Stimulated activated CD4-positive, alpha-beta T cell treated with anti-CD3 and anti-CD28 coated beads, Interleukin-4, amount 100 ng/mL, for 24 hours (primary cell): ENCODE measurements at places on chromosomes 5 and 9.

DNA sequence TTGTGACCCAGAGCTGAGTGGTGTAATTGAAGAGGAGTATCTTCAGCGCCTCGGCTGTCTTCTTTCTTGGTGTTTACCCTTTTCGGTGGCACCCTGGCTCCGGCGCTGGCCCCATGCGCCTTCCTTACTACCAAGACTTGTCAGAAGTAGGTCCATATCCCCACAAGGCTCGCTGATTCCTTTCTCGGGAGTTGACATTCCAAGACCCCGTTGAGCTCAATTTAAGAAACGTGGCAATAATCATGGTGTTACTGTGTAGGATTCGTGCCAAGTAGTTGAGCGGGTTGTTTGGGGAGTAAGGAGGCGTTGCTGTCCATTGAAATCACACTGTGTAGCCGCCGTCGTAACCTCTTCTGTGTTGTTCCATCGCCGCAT, 795 bp downstream of the NDUFAF2 start:
- DNase-seq: no peak

DNA sequence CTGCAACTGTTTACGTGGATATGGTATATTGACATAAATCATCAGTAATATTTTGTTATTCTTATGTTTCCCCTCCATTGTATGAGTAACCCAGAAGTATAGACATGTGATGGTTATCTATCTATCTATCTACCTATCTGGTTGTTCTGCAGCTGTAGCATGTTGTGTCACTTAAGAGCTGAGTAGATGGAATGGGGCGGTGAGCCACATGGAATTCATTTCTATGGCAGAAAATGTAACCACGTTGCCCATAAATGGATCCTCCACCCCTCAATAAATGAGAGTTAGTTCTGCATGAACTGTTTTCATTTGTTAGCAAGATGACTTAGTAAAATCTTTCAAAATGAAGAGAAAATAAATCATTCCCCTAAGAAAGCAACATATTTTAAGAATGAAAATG, 553.2 kb downstream of the MAT2B start:
- DNase-seq: no peak

GRCh38 chr9:113638897-113639296, 175.4 kb downstream of the RGS3 start:
- no peak for DNase-seq

GRCh38 chr5:64838376-64838775, 69.6 kb downstream of the CWC27 start:
- DNase-seq: no peak

DNA sequence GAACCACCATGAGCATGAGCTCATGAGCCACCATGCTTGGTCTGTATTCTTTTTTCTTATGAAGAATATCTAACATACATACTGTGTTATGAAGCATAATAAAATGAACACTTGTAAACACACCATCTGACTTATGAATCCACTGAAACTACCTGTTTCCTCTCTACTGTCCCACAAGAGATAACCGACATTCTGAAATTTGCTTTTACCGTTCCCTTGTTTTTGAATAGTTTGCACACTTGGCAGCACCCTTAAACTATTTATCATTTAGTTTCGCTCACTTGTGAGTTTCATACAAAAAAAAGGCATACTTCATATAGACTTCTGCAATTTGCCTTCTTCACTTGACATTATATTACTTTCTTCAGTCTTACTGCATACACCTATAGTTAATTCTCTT, 8.9 kb downstream of the LARS1 start:
- DNase-seq: no peak

GRCh38 chr5:55062039-55062779, 38.2 kb downstream of the GZMK start:
- DNase-seq: peak; percentile 47

DNA sequence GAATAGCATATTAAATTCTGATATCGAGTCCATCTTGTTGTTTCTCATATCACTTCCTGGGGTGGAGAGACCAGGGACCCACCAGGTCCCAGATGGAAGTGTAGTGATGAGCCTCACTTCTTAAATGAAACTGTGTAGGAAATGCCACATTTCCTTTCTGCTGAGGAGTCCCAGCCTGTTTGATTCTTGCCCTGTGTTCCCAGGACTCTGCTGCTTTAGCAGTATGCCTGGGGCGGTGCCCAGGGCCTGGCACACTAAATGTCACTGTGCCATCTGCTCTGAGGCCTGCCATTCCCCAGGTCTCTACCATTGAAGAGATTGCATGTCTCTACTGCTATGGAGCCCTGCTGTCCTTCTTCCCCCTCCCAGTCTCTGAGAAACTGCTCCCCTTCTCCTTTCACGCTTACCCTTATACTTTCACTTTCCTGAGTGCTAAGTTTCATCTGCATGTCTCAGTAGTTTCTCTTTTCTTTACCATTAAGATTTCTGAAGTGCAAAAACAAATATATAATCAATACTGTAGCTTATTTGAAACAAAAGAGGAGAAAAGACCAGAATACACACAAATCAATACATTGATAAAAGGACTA, 260.4 kb downstream of the GABRB2 start:
- no peak for DNase-seq
